ENCODE measurements at places on chromosomes 2 and 18.

DNA sequence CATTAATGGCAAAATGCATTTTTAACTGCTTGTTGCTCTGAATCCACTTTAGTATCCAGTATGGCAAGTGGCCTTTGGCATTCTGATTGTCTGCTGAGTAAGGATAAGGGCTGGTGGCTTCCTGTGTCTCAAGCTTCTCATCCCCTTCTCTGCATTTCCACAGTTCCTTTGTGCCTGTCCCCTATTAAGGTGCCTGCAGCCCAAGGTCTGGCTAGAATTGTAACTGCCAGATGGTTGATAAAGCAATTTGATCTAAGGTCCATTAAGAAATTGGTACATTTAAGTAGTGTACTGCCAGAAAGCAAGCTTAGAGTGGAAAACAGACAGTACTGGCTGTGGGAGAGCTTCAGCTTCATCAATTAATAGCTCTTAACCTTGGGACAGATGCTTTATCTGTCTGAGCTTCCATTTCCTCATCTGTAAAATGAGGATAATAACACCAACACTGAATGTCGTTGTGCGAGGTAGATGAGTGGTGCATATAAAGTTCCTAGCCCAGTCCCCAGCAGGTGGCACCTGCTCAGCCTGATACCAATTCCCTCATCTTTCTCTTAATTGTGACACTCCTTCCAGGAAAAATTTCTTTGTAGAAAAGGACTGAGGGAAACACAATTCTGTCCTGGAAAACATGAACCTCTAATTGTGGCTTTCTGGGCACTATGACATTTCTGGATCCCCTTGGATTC, 570.6 kb upstream of the GCFC2 start:
- DNase-seq: no peak

DNA sequence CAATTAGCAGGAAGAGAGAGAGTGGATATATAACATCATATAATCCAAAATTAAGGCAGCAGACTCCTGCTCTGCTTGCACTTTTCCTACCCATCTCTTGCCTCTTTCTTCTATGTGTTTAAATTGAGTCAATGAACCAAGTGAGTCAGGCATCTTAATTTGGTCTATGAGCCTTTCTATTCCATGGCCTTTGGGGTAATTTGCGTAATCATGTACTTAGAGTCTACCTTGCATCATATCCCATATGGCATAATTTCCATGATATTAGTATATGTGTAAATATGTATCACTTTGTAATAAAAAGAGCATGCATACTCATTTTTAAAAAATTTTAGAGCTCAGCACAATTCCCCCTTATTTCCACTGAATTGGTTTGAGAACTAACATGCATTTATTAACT, 555.2 kb downstream of the STK39 start:
- no peak for DNase-seq

GRCh38 chr2:172451923-172452322, 24.5 kb downstream of the ITGA6 start:
- DNase-seq: no peak

DNA sequence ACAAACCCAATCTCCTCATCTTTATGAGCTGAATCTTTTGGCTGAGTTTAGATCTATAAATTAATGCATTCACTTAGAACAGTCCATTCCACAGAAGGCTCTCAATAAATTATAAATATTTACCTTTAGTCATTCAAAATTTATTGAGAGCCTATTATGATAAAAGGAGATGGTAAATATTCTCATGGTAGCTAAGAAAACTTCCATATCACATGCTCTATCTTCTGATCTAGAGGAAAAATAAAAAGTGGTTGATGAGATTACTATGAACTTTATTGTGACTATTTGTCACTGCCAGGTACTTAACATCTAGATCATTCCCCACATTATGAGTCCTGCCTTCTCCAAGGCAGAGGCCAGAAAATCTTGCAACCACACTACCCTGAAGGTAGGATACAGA, 62.4 kb downstream of the L3MBTL4 start:
- no peak for DNase-seq

- no peak for DNase-seq
Measured at GRCh38 chr18:49371786-49372185, 88.7 kb downstream of the DYM start.

DNA sequence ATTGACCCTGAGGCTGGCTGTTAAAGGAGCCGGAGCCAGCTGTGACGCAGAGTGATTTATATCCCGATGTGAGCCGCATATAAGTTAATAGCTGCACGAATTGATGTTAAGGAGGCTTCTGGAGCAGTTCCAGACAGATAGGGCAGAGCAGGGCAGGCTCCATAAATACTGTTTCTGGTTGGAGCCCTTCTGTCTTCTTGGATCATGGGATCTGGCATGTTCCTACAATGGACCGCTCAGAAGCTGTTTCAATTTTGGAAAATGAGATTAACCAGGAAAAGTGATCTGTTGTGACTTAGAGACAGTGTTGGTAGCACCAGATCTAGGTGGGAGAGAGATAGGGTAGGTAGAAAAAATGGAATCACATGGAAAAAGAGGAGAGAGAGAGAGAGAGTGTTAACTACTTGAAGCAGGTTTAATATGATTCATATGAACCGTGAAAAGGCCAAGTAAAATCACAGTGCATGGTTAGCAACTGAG, 4.8 kb upstream of the IGFBP5 start:
- no peak for DNase-seq

GRCh38 chr2:170820757-170821530, 4.3 kb downstream of the GAD1 start:
- no peak for DNase-seq

- DNase-seq: no peak
Measured at GRCh38 chr2:236117401-236117800, 50.8 kb downstream of the GBX2 start.

DNA sequence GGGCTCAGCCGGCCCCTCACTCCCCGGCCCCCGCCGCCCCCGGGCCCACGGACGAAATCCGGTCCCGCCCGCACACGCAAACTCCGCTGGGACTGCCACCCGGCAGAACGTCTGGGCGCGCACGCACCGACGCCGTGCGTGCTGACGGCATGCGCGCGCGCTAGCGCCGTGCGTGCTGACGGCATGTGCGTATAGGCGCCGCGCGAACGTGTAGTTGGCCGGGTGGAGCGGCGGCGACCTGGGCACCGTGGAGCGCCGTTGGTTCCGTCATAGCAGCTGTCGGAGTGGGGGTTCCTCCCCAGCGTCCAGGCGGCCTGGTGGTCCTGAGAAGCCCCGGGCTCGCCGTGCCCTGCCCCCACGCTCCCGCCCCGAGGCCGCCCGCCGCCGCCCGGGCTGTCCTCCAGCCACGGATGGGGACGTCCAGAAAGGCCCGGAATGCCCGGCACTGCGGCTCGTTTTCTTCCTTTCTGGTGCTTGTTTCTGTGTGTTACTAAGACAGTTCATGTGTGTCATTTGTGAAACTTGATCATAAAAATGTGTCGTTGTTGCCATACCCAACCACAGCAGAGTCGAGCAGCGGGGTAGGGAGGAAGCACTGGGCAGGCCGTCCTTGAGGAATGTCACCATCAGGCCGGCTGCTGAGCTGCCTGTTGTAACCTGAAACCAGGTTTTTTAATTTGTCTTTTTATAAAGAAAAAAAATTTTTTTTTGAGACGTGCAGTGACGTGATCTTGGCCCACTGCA, at the start of gene TXNL4A:
Gene TXNL4A, minus strand, starts transcription at position 113 of the 744 bp plus-strand sequence. CDS start 171 bp downstream, outside the sequence.
- DNase-seq: peak; percentile 86

DNA sequence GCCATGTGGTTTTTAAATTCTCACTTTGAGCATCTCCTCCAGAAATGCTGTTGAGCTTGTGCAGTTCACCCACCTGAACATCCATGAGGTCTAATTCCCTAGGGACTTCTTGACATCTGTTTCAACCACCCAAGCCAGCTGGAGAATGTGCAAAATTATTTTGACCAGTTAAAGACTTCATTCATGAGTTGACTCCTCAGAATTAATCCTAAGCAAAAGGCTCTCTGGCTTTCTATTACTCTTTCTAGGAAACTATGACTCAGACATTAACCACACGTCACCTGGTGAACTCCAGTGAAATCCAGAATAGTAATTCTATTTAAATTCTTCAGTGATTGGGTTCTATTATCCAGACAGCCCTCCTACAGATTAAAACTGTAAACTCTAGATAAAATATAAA, 247.5 kb downstream of the NBAS start:
- DNase-seq: no peak

All from stimulated activated CD4-positive, alpha-beta T cell treated with anti-CD3 and anti-CD28 coated beads, Interleukin-4, amount 100 ng/mL, for 1 hour (primary cell).